H9 (cell line): ENCODE measurements at places on chromosomes 13 and 19. TPM values are rescaled to one million over a fixed set of nuclear protein-coding genes. Genes with fewer than 3 reads are reported as not detected.

ZNF570 gene
- total RNA-seq = 5.0 and 5.9 TPM in 2 replicates

LIG1 gene
- 115 TPM in 2 replicates for total RNA-seq

CELF5 gene
- 4.8 TPM in 2 replicates for total RNA-seq

ZNF562 gene
- total RNA-seq = 15.5 and 15.7 TPM in 2 replicates

TUBA3C gene
- not detected in 2 replicates for total RNA-seq

OR7C1 gene
- not detected in 2 replicates for total RNA-seq

SIGLEC5 gene
- not detected in 2 replicates for total RNA-seq

NTN5 gene
- total RNA-seq = 0.33 and 0.55 TPM in 2 replicates

- H3K4me3 ChIP-seq = no peak overlapping the region
- DNase-seq = no peak
- no peak overlapping the region for H3K27ac ChIP-seq
- no peaks in the 10 kb centered on the region for H3K4me1 ChIP-seq
- H3K36me3 ChIP-seq = no peaks in the 10 kb centered on the region; the same call in 2 of the 3 replicates
Measured at GRCh38 chr19:5452594-5453565, 2.3 kb upstream of the ZNRF4 start.

DNA sequence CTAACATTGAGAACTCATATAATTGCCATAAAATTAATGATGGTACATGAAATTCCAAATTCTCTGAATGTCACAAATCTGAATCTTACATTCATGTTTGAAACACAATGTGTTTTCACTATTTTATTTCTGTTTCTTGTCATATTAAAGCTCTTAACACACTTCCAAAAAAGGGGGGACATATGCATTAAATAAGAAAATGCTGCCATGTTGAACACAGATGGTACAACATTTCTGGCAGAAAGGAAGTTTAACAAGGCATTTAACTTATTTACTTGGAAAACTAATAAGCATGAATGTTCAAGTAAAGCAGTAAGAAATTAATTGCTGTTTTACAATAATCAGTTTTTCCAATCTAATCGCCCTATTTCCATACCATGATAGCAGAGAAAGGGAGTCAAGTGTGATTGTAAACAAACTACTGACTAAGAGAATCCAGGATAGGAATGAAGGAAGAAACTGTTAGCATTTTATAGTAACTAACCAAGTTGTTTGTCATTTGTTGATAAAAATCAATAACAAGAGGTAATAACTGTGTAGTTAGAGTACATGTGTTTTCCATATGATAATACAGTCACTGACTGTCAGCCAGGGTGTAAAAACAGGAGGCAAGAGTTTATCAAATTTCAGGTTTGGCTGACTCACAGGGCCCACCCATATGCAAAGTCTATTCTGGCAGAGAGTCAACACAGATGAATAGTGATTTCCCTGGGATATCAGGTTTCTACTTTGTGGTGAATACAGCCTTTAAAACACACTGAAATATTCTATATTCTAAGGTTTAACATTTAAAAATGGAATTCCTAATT, 5.7 kb upstream of the FOXO1 start:
- peaks cover 9% of the 10 kb centered on the region for H3K4me1 ChIP-seq
- no peak overlapping the region for H3K4me3 ChIP-seq
- H3K27me3 ChIP-seq = no peaks in the 10 kb centered on the region
- H3K27ac ChIP-seq = peak overlapping the region; percentile 60
- no peak for DNase-seq

GRCh38 chr19:30217461-30217860, 154.7 kb upstream of the ZNF536 start:
- H3K4me3 ChIP-seq = no peak overlapping the region
- no peaks in the 10 kb centered on the region for H3K4me1 ChIP-seq
- no peak for DNase-seq
- no peaks in the 10 kb centered on the region for H3K27me3 ChIP-seq
- no peak overlapping the region for H3K27ac ChIP-seq

DNA sequence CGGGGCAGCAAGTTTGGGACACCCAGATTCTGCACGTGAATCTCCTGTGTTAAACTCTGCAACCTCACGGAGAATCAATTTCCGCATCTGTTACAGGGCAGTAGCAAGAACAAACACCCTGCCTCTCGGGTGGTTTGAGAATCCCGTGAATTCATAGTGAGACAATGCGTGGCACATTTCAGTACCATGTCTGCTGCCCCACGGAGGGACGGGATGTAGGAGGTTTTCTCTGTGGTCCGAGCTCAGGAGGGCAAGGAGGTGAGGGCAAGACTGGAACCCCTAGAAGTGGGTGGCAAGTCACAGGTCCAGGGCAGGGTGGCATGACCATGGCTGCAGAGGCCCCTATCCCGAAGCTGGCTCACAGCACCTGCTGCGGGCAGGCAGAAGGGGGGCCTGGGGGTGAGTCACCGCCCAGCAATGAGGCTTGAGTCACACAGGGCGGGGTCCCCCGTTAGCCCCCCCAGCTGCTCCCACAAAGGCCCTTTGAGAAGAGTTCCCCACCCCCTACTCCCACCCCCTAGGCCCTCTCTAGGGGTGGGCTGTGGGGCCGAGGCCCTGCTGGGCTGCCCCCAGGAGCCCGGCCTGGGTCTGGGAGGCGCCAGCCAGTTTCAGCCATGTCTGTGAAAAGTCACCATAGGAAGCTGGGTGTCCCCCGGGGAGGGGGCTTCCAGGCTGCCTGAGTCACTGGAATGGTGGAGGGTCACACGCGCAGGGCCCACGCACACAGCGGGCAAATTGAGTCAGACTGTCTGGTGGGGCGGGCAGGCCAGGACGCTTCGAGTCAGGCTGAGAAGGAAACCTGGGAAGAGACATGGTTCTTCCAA, 25.8 kb upstream of the NANOS3 start:
- H3K27me3 ChIP-seq = no peaks in the 10 kb centered on the region
- H3K36me3 ChIP-seq = no peaks in the 10 kb centered on the region
- H3K27ac ChIP-seq = no peak overlapping the region
- DNase-seq = peak; percentile 81
- peak overlapping the region; percentile 71 for H3K4me3 ChIP-seq

DNA sequence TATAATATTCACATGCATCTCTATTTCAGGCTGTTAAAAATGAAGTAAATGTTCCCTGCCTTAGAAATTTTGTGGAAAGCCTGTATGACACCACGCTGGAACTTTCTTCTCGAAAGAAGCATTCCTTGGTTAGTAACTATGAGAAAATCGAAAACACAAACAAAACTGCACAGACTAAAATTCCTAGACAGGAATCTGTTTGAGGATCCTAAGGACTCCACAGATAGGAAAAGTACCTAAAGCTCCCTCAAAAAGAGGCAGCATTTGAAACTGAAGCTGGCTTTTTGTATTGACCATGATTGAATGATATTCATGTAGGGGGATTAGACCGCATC, 103.4 kb downstream of the FRY start:
- no peaks in the 10 kb centered on the region for H3K36me3 ChIP-seq
- H3K4me3 ChIP-seq = no peak overlapping the region
- H3K27ac ChIP-seq = no peak overlapping the region
- H3K4me1 ChIP-seq = no peaks in the 10 kb centered on the region
- no peaks in the 10 kb centered on the region for H3K27me3 ChIP-seq

DNA sequence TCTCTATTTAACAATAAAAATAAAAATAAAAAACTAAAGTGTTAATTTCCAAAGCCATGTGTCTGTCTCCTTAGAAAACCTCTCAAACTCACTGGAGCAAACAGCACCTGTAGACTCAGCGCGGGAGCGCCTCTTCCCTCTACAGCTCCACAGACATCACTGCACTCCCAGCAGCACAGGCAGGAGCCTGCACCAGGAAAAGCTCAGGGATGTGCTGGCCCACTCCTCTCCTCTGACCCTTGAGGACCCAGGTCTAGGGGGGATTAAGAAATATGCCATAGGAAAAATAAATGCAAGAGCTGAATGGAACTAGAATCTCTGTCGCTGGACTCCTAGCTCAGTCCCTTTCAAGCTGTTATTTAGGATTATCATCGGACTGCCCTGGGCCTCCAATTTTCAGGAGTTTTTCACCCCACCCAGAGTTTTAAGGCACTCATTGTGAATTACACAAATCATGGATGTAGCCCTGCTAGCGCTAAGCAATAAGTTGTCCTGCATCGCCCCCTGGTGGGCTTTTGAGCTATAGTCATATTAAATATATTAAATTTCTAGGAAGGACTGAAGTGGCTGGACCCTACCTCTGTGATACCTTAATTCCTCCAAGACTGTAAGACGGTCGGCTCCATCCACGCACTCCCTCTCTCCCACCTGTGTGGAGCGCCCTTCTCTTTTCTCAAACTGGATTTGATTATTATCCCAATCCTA, 333.9 kb downstream of the UQCRFS1 start:
- H3K4me3 ChIP-seq = no peak overlapping the region
- DNase-seq = peak; percentile 70
- H3K27me3 ChIP-seq = no peaks in the 10 kb centered on the region
- H3K27ac ChIP-seq = no peak overlapping the region
